ENCODE measurements at places on chromosomes 7 and 10. TPM values are rescaled to one million over a fixed set of nuclear protein-coding genes. Genes with fewer than 3 reads are reported as not detected.

DNA sequence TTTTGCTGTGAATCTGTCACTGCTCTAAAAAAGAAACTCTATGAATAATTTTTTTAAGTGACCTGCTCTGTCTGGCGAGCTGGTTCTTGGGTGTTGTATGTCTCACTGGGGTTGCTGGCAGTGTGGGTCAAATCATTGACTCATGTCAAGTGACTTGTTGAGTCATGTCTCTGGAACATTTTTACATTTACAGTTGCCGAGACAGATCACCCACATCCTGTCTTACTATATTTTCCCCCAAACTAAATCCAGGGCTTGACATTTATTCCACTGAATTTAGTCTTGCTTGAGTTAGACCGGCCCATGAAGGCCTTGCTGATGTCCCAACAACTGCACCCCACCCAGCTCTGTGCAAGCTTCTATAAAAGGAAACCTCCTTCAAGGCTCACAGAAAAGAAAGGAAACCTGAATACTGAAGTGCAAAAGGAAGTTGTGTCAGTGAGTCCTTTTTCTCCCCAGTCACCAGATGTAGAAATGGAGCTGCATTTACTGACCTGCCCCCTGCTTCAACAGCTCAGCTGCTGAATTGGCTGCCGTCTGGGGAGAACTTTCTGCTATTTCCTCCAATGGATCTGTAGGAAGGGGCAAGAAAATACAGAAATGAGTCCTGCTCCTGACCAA is 290.3 kb downstream of the TNS3 start:
- no peak for DNase-seq

GRCh38 chr7:155758348-155758747 is 53.9 kb downstream of the SHH start:
- no peak for DNase-seq

Gene JAKMIP3
- total RNA-seq: 0.17 TPM

Gene CDHR1
- total RNA-seq: 0.31 TPM

DNA sequence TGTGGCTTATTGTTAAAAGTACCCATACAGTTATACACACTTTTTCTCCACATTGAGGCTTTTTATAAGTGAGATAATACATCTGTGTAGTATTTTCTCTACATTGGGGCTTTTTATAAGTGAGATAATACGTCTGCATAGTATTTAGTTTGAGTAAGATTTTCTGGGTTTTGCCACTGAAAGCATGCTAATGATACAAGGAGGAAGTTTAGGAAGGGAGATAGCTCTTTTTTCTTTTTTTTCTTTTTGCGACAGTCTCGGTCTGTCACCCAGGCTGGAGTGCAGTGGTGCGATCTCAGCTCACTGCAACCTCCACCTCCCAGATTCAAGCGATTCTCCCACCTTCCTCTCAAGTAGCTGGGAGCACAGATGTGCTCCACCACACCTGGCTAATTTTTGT is 13.3 kb downstream of the FAM107B start:
- DNase-seq: no peak

GRCh38 chr10:102153093-102153620 is 968 bp downstream of the NOLC1 start:
- no peak for DNase-seq

Gene TCAF2
- total RNA-seq: 0.10 TPM
